ENCODE measurements at places on chromosomes 3 and 15.

GRCh38 chr15:48285329-48286214 is 45.7 kb upstream of the DUT start:
- DNase-seq: peak; percentile 94

- no peak for DNase-seq
These were observed 167.0 kb downstream of the VGLL4 start for GRCh38 chr3:11476735-11477144.

- peak; percentile 83 for DNase-seq
These were observed 4.3 kb downstream of the CD276 start for GRCh38 chr15:73688455-73688854.

GRCh38 chr3:100024520-100025303 is 89.6 kb downstream of the FILIP1L start:
- no peak for DNase-seq

- no peak for DNase-seq
These were observed 23.3 kb downstream of the CLDN18 start for GRCh38 chr3:138033202-138033691.

DNA sequence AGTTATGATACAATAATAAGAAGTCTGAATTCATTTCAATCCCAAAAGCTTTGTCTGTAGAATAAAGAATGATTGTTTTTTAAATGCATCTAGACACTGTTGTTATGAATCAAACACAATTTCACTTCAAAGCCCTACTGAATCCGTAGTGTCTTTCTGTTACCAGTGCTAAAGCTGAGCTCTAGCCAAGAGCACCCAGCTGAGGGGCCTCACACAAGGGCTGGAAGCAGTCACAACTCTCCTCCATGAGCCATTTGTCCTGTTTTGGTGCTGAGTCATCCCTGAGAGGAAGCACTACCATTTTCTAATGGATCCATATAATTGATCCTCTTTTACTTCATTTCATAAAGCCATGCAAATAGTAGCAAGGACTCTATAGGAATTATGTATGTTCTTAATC is 158.2 kb upstream of the ANKRD28 start:
- no peak for DNase-seq

GRCh38 chr15:101237251-101237650 is 14.6 kb downstream of the CHSY1 start:
- no peak for DNase-seq

GRCh38 chr3:38587548-38588131 is 61.8 kb downstream of the SCN5A start:
- DNase-seq: no peak

DNA sequence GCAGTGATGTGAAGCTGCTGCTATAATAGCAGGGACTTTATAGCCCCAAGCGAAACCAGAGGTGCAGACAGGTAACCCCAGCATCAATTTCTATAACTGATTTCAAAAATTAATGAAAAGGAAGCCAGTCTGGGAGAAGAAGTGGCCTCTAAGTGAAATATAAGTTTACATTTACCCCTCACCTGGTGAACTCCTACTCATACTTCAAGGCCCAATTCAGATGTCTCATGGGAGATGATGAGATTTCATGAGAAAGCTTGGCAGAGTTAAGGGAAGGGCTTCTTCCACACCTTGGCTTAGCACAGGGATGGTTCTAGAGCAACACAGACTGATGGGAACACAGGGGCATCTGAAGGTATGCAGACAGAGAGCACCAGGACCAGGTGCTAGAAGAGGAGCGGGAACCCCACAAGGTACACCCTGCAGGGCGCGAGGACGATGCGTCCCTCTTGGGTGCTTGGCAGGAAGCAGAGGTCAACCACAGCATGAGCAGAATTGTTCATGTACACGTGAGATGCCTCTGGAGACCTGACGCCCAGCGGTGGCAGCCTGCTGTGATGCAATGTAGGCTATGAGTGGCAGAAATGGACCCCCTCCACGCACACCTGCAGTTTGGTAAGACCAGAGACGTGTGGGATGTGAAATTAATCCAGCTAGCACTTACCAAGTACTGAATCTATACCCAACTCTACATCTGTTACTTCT is 102.9 kb downstream of the SRGAP3 start:
- DNase-seq: no peak

DNA sequence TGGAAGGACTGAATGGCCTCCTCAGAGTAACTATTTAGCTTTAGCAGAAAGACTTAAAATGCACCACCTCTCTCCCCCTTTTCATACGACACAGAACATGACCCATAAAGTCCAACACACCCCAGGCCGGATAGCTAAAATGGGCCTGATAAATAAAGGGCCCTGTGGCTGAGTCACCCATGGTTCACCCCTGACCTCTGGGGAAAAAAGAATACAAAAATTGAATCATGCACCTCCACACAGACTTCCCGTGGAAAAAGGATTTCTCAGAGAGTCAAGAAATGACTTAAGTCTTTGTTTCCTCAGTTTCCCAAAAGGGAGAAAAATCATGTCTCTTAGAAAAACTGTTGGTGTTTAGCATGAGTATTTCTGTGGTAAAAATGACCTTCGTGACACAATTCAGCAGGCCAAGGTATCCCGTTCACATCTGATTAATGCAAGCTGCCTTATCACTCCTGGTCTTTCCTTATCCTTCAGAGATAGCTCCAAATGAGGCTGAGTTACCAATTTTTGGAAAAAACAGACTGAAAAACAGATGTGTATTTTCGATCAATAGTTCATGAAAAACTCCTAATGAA is 34.0 kb upstream of the ARHGEF3 start:
- no peak for DNase-seq

GRCh38 chr3:170563712-170564423 is 22.0 kb downstream of the SLC7A14 start:
- DNase-seq: no peak

DNA sequence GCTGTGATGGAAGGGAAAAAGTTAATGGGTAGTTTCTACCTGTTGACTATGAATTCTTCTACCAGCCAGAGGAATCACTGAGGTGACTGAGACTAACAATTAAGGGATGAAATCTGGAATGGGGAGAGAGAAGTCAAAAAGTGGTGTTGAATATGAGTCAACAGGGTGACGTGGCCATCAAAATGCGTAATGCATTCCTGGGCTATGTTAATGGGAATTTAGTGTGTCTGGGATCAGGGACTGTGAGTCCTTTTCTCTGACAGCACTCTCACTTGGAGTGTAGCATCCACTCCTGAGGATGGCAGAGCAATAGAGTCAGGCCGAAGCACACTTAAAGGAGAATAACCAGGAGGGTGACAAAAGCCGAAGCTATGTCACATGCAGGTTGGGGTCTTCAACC is 60.4 kb downstream of the MESD start:
- DNase-seq: peak; percentile 56

GRCh38 chr15:41792000-41792637 is 17.8 kb downstream of the MAPKBP1 start:
- no peak for DNase-seq

GRCh38 chr3:32018757-32019564 is 37.4 kb downstream of the ZNF860 start:
- DNase-seq: no peak

DNA sequence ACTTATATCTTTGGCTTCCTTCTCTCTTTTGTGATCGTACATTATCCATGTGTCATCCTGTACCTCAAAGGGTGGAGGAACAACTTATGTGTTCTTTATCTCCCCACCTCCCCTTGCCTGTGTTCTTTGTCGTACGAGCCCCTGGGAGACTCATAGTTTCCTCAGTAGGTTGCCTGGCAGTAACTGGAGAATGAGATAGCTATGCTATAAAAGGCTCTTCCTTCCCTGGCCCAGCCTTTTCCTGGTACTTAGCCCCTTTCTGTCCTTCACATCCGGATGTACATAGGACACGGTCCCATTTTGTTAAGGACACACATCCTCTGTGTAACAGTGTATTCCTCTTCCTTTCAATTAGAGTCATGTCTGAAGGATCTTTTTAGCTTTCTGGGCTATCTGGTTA is 32.1 kb downstream of the PLCL2 start:
- no peak for DNase-seq

GRCh38 chr15:58536414-58536813 is 104.6 kb downstream of the LIPC start:
- no peak for DNase-seq

DNA sequence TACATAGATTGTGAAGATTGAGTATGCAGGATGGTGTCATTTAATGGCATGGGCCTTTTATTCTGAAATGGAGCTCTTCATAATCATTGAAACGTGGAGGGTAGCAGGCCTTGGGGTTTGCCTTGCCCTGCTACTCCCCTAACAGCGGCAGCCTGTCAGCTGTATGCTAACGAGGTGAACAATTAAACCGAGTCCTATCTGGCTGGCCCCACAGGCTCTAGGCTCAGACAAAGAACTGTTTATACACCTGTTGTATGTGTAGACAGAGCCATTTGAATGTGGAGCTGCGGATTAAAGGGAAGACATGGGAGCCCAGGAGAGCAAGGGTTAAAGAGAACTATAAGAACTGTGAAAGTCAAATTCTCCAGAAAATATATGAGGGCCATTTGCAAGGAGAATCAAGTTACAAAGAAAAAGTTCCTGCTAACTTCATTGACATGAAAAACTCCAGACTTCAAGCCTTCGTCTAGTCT is 116.7 kb upstream of the CGNL1 start:
- DNase-seq: no peak

DNA sequence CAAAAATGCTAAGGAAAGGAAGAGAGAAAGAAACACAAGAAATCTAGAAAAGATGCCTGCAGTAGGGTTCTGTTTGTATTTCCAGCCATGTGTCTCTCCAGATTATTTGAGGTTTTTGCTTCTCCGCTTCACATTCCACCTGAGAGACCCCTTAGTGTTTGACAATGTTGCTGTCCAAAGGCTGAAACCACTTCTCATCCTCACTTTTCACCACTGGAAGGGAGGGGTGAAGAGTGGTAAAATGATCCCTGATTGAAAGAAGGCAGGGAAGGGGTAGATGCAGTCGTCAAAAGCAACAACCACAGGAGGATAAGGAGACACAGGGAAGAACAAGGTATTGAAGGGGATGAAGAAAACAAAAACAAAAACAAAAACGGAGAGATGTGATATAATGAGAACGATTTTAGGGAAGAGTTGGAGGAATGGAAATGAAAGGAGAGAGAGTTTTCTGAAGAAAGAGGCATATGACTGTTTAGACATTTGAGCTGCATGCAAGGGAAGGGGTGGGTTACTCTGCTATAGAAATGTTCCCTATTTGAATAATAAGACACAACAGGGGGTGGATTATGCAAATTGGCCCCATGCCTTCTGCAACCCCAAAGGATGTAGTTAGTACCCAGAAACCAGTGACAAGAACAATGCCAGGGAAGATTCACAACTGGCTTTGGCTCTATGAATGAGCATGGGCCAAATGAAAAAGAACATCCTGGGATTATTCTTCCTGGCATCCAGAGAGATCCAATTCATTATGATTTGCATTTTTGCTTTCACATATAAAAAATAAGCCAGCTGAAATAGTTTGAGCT is 235.9 kb downstream of the GAP43 start:
- DNase-seq: no peak

DNA sequence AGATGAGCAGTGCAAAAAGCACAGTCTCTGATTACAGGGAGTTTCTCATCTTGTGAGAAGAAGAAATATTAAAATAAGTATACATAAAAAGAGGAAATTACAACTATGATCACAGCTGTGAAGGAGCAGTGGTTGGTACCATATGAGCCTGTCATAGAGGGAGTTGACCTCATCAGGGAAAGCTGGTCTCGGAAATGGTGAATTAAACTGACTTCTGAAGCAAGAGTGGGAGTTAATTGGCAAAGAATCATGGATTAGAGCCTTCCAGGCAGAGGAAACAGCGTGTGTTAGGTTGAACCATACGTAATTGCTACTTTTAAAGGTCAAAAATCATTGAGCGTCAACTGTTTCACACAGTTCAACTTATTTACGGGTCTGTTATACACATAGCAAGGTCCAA is 539.1 kb downstream of the EDEM1 start:
- no peak for DNase-seq

- DNase-seq: no peak
These were observed 5.3 kb upstream of the ALPK3 start for GRCh38 chr15:84811828-84812227.

- DNase-seq: no peak
These were observed 4.2 kb downstream of the NCBP2 start for GRCh38 chr3:196938124-196938523.

DNA sequence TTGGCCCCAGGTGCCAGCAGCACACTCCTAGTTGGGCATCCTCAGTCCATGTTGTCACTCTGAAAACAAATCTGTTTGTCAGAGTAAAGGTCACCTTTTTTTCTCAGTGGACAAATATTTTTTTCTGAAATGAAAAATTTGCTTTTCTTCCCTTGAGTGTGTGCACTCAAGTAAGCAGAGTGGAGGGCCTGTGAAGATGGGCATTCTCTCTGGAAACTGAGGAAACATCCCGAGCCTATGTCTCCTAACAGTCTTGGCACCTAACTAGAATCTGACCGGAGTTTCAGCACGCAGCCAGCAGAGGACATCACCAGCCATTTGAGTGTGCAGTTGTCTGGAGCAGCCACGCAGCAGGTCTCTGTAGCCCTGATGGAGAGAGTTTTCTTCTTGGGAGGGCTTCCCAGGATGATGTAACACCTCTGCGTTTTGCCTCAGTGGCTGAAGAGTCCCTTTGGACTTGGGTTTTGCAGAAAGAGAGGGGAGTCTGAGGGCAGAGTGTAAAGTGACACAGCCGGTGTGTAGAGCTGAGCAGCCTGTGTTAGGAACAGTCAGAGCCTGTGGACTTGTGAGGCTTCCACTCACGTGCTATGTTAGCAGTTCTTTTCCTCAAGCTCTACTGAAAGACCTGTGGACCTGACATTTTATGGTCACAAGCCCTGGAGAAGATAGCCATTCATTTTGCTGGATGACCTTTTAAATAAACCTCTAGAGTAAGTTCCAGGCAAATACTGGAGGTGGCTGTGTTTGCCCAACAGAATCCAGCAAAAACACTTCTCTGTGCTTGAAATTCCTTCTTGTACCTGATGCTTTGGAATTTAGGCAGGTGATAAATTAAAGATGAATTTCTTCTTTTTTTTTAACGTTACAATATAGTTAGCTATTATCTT is 51.6 kb downstream of the ABHD2 start:
- no peak for DNase-seq

DNA sequence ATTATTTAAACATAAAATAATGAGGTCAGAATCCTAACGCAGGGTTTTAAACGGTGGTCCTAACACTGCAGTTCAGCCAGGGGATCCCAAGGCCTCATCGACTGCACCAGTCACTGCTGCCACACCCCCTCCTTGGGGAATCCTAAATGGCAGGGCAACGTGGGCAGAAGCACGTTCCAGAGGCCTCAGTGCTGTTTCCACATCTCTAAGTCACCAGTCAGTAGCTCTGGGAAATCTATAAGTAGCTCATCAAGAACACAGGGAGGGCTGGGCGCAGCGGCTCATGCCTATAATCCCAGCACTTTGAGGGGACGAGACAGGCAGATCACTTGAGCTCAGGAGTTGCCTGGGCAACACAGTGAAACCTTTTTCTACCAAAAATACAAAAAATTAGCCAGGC is 47.5 kb downstream of the PRTG start:
- DNase-seq: no peak

- no peak for DNase-seq
These were observed 2.5 kb upstream of the EFCC1 start for GRCh38 chr3:128998561-128998960.
